NCI-H2029 (cell line): ENCODE measurements at places on chromosomes 16 and 17.

GRCh38 chr16:28821874-28822519 is 802 bp upstream of the ATXN2L start:
- DNase-seq = no peak

- DNase-seq = peak; percentile 45
Measured at GRCh38 chr17:17890773-17891759, 54.3 kb upstream of the SREBF1 start.

DNA sequence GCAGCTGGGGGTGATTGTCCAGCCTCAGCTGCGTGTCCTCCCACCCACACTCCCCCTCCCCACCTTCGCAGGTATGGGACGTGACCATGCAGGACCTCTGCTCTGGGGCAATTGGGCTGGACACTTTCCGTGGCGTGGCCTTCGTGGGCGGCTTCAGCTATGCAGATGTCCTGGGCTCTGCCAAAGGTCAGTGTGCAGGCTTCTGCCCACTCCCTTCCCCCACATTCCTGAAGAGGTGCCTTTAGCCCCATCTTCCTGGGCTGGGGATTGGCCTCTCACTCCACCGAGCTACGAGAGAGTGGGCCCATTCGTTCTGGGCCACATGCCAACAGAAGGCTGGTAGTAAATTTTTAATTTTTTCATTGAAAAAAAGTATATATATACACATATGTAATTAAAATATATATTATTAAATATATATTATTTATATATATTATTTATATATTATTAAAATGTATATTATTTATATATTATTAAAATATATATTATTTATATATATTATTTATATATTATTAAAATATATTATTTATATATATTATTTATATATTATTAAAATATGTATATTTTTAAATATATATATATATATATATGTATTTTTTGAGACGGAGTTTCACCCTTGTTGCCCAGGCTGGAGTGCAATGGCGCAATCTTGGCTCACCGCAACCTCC is 18.5 kb downstream of the PFAS start:
- DNase-seq = no peak

- no peak for DNase-seq
Measured at GRCh38 chr17:2959371-2960130, 103.9 kb downstream of the OR1D5 start.

GRCh38 chr17:75539967-75540729 is 14.7 kb downstream of the LLGL2 start:
- no peak for DNase-seq

GRCh38 chr16:72264771-72265170 is 92.8 kb upstream of the PMFBP1 start:
- DNase-seq = no peak

GRCh38 chr16:66332634-66333610 is 33.6 kb upstream of the CDH5 start:
- no peak for DNase-seq

DNA sequence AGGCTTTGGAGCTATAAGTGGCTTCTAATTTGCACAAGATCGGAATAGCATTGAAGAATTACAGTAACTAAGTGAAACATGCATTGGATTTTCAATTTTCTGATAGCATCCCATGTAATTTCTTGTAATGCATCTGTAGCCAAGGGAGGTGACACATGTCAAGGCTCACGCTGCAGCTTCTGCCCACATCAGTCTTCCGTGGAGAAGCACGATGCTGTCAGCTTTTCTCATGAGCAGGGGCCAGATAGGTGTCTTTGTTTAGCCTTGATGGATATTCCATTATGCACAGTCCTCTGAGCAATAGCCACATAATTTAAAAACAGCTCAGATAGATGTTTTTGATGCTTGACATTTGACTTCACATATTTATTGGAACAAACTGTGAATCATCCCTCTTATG is 1046.9 kb upstream of the EEF2KMT start:
- no peak for DNase-seq
